ENCODE measurements at places on chromosomes 3 and 15.
A peak's percentile ranks its signal among the peaks of the same experiment; 100 is the strongest.

DNA sequence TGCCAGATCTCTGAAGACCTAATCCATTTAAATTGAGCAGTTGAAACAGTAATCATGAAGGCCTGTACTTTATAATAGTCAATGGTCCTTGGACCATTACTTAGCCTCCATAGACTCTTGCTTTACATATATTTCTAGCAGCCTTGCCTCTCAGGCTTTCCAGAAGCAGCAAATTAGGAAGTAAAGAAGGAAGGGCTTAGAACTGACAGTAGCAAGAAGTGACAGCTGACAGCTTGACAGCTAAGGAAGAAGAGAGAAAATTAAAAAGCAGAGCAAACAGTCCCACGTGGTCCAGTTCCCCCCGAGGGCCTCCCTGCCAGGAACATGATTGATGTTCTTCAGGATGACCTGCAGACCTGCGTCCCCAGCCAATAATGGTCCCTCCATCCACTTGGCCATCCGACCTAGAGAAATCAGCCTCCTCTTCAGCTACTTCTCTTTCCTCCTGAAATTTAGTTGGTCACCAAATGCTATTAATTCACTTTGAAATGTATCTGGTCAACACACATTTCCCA is 15.0 kb upstream of the PSMD6 start:
- DNase-seq, result no peak

- DNase-seq, result no peak
Measured at GRCh38 chr15:73442421-73442820, 543 bp upstream of the REC114 start.

DNA sequence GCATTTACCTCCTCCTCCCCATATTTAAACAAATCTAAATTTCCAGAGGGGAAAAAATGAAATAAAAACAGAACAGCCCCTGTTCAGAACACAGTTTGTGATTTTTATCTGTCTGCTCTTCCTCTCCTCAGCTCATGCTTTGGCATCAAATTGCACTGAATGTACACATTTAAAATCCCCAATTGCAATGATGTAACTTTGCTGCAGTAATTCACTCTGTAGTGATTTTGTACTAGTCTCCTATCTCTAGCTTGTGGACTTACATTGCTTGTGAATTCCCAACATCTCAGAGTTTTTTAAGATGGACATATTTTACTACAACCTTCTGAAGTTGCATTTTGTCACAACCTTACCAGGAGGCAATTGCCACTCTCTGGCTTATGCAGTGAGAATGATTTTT is 81.6 kb upstream of the ROBO2 start:
- DNase-seq, result no peak

GRCh38 chr3:102483556-102483955 is 48.7 kb downstream of the ZPLD1 start:
- no peak for DNase-seq

GRCh38 chr3:23203708-23204330 is 692 bp downstream of the UBE2E2 start:
- DNase-seq, result no peak

GRCh38 chr3:74048699-74049098 is 424.0 kb upstream of the PDZRN3 start:
- no peak for DNase-seq

- DNase-seq, result peak; percentile 46
Measured at GRCh38 chr15:63474810-63475316, 29.5 kb upstream of the USP3 start.

DNA sequence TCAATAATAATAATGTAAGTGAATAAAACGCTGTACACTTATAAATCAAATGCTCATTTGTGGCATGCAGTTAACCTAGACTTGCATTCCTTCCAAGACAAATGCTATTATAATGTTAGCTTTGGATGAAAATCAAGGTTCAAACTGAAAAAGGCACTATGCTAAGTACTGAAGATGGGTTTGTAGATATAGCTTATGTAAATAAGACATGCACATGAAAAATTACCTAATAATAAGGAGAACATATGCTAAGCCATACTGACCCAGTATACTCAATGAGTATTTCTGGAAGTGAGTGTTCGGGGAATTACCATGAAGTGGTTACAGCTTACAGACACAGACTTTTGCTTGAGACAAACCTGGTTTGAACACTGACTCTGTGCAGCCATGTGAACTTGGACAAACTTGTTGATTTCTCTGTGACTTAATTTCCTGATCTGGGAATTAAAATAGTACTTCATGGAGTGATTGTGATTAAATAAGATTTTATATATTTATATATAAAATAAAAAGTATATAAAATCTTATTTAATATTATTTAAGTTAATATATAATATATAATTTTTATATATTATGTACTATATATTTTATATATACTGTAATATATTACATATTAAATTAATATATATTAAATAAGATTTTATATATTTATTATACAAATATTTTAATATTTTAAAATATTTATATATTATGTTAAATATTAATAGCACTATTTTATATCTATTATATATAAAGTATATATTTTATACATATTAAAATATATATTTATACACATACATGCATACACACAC is 159.2 kb downstream of the ZPLD1 start:
- DNase-seq, result no peak
